ENCODE measurements at places on chromosomes 2 and 18. TPM values are rescaled to one million over a fixed set of nuclear protein-coding genes. Genes with fewer than 3 reads are reported as not detected.
A peak's percentile ranks its signal among the peaks of the same experiment; 100 is the strongest.

PLEK gene
- polyA plus RNA-seq = 10.3 TPM

UGT1A8 gene
- polyA plus RNA-seq = not detected

DNA sequence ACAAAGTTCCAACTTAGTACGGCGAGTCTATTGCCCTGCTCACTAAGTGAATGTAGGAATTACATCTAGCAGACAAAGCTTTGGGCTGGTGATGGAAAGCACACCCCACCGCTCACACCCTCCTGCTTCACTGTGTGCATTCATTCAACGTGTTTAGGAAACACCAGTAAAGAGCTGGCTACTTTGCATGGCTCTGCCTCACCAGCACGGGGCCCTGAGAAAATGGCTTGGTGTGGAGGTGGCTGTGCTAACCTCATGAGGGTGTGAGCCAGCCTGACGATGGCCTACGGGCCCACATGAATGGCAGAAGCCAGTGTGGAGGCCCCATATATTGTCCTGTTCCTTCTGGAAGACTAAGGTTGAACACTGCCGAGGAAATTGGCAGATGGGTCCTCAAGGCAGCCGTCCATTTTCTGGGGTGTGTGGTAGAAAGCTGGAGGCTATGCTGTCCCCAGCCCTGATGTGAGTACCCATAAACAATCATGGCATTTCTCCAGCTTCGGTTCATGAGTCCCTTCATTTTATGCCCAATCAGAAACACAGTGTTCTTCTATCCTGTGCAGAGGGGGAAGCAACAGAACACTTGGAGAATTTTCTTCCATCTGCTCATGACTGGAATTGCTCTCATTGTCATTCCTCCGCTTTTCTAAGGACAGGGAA lies 269.4 kb downstream of the PHLPP1 start:
- DNase-seq = no peak

DNA sequence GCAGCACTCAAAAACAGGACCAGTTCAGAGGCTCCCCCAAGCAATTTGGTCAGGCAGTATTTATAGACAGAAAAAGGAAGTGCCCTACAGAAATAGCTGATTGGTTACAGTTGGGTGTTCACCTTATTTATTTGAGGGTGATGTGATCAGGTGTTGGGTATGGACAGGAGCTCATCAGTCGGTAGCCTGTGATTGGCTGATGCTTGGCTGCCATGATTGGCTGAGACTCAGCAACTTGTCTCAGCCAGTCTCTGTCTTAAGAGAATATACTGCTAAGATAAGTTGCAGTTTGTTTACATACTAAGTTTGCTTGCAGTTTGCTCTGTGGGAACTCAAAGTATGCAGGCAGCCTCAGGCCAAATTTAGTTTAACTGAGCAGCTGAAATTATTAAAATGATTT lies 9.4 kb downstream of the ABCG8 start:
- DNase-seq = no peak

- DNase-seq = no peak
Observed at GRCh38 chr2:223102450-223102849, 50.5 kb downstream of the KCNE4 start.

DNA sequence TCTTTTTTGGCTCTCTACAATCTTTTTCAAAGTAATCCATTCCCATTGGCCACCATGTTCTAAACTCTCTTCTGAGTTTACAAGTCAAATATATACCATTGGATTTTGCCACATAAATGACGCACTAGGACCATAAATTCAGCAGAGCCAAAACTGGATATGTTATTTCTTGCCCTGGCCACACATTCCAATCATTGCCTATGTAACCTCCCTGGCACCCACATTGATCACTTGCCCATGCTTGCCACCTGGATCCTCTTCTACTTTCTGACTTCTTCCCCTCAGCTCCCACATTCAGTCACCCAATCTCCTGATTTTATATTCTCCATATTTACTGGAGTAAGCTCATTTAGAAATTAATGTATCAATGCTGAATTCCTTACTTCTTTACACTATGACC lies 5.1 kb upstream of the ZC3H15 start:
- DNase-seq = no peak

GRCh38 chr2:120421830-120422175 lies 75.9 kb downstream of the INHBB start:
- no peak for DNase-seq

LRRC30 gene
- polyA plus RNA-seq = not detected

SERPINB11 gene
- polyA plus RNA-seq = not detected

GRCh38 chr2:64792995-64793639 lies 139.4 kb upstream of the SERTAD2 start:
- DNase-seq = no peak

DNA sequence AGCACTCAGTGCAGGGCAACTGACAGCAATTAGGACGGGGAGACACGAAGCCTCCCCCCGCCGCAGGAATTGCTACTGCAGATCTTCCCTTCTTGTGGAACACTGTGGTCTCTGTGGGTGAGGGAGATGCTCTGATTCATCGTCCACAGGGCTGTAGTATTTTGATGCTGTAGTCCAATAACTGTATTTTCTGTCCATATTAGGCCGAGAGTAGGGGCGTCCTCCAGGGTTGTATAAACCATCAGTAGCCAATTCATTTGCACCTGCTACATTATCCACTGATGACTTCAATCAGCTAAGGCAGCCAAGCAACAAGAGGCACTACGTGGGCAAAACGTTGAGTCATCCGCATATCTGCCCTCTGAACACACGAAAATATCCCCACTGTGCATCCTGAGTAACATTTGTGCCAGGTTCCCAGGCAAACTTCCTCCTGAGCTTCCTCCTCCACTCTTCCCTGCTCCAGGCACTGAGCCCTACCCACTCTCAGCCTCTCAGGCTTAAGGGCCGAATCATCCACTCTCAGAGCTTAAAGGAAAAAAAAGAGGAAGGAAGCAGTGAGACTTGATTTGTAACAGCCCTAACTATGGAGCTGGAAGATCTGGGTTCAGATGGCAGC lies 62.1 kb downstream of the LBH start:
- peak; percentile 53 for DNase-seq

DNA sequence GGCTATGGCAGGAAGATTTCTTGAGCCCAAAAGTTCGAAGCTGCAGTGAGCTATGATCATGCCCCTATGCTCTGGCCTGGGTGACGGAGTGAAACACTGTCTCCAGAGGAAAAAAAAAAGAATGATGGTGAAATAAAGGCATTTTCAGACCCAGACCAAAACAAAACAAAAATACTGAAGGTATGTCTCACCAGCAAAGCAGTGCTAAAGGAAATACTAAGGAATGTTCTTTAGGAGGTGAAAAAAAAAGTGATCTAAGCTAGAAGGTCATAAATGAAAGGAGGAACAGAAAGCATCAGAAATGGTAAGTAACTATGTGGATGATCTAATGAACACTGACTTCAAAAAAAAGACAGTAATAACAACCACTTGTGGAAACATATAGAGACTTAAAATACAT lies 18.7 kb downstream of the SS18 start:
- no peak for DNase-seq

DNA sequence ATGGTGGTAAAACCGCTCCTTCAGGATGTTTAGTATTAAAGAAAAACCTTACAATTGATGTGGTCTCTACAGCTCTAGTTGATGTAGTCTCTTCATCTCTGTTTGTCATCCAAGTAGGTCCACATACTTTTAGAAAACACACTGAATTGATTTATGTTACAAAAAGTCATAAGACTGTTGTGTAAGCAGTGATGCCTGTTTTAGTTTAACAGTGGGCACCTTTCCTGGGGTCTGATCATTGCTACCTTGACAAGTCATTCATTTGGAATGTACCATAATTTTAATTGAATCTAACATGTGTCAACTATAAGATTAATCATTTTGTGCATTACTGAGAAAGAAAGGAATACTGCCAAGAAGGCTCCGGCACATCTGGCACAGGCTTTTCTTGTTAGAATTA lies 34.3 kb downstream of the GIGYF2 start:
- DNase-seq = no peak

DNA sequence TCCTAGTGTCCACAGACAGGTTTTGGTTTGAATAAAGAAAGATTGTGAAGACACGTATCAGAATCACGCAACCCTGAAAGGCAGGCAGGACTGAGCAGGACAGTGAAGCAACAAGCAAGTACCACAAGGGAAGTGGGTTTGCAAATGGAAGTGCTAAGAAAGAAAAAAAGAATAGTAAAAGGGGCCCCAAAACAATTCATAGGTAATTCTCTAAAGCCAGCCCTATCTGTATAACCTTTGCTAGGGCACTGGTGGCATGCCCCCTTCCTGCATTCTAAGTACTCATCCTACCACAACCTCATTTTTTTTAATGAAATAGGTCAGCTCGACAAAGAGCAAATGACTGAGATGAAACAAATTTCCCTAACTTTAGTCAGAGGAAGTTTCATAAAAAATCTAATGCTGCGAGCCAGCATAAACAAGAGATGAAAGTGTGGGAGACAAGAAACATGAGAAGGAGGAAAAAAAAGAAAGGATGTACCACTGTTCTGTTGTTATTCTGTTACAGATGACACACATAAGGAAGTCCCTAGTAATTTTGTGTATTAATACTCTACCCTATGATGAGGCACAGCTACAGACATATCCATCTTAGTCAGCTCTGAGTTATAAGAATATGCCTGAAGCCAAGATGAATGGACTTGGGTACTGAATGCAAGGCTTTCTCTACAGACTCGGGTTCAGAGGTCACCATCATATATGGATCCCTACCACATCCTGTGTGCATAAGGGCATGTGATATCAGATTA lies 32.2 kb downstream of the IKZF2 start:
- no peak for DNase-seq

DLX2 gene
- not detected for polyA plus RNA-seq

DNA sequence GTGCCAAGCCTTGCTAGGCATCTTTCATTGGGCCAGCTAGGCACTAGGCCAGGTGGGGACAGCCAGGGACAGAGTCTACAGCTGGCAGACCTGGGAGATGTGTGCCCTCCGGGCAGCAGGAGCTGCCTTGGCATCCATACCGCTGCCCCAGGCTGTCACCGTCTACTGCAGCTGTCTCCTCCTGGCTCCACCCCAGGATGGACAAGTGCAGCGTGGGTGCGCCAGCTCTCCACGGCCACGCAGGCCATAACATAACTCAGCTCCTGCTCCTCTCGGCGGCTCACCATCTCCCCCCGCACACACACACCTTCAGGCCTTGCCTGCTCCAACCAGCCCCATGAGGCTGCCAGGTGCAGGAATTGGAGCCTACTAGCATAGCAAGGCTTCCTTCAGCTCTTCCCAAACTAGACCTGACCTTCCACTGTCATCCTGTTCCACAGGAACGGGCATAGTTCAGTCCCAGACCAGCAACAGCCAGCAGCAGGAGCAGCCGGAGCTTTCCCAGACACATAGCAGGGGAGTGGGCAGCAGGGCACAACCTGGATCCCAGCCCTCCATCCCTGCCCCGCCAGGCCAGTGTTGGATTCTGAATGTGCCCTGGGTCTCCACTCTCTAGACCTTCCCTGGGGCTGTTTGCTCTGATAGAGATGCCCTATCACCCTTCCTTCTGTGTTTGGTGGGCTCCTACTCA lies 2.5 kb upstream of the ADRA2B start:
- DNase-seq = no peak

GRCh38 chr2:186457908-186458307 lies 28.2 kb upstream of the ZC3H15 start:
- no peak for DNase-seq

SLC4A3 gene
- polyA plus RNA-seq = 8.8 TPM

GRCh38 chr2:164840930-164841718 lies 499 bp downstream of the COBLL1 start:
- peak; percentile 67 for DNase-seq

KANSL1L gene
- 45.6 TPM for polyA plus RNA-seq

DNA sequence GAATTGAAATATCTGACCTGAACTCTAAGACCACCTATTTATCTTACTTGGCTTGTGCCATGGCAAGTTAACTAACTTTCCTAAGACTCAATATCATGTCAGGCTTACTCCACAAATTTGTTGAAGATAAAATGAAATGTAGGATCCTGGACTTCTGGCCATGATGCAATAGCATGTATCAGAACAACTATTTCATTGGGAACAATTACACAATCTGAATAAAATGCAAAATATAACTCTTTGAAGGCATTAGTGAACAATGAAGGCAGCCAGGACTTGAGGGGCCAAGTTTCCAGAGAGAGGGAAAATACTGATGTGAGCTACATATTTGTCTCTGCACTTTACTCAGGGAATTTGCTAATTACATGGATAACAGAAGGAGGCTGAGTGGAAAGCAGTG lies 476.5 kb upstream of the ACVR2A start:
- DNase-seq = no peak

RIT2 gene
- not detected for polyA plus RNA-seq

GRCh38 chr2:44759823-44760222 lies 181.7 kb upstream of the SIX3 start:
- DNase-seq = no peak

- no peak for DNase-seq
Observed at GRCh38 chr2:49404108-49404507, 249.8 kb upstream of the FSHR start.

DNA sequence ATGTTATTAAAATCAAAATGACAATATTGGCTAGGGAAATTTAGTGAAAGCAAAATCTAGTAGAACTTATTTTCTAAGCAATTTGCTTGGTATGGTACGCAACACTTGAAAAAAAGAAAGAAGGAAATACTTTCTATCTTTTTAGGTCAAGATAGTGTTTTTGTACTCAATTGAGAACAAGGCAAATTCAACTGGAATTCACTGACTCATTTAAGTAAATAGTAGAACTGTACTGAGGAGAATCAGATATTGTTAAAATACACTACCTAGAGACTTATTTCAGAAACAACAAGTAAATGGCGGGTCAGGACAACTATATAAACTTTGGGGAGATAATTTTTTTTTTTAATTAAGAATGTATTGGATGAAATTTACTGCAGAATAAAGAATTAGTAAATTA lies 18.9 kb downstream of the ZRANB3 start:
- DNase-seq = no peak

GGCX gene
- 36.5 TPM for polyA plus RNA-seq
